ENCODE measurements at places on chromosomes 11 and 22. TPM values are rescaled to one million over a fixed set of nuclear protein-coding genes. Genes with fewer than 3 reads are reported as not detected.
A peak's percentile ranks its signal among the peaks of the same experiment; 100 is the strongest.

GRCh38 chr11:59266491-59266890 lies 53.8 kb upstream of the MPEG1 start:
- no peak for DNase-seq

DNA sequence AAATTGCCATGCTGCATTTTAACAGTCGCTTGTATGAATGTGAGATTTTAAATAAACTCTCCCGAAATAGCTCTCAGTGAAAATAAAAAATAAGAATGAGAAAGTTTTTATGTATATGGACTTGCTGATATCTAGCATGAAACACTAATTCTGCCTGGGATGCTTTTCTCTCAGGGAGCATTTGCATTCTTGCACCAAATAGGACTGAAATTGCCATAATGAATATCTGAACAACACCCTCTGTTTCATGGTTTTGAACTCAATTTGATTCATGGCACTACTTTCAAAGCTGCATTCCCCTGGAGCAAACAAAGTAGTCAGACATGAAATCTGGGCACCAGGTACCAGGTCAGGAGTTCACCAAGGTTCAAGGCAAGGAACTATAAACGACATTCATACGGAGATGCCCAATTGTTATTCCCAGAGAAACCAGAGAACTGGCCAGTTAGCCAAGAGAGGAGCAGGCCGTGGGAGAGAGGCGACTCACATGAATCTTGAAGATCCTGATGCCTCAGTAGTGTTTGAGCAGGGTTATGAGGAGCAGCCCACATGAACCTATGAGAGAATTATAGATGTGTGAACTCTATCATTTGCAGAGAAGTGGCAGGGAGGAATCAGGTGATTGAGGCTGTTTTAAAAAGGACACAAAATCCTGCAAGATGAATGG lies 270.6 kb upstream of the ZC3H12C start:
- DNase-seq: no peak

GRCh38 chr11:61918938-61919704 lies 1.8 kb upstream of the RAB3IL1 start:
- DNase-seq: peak; percentile 85

DNA sequence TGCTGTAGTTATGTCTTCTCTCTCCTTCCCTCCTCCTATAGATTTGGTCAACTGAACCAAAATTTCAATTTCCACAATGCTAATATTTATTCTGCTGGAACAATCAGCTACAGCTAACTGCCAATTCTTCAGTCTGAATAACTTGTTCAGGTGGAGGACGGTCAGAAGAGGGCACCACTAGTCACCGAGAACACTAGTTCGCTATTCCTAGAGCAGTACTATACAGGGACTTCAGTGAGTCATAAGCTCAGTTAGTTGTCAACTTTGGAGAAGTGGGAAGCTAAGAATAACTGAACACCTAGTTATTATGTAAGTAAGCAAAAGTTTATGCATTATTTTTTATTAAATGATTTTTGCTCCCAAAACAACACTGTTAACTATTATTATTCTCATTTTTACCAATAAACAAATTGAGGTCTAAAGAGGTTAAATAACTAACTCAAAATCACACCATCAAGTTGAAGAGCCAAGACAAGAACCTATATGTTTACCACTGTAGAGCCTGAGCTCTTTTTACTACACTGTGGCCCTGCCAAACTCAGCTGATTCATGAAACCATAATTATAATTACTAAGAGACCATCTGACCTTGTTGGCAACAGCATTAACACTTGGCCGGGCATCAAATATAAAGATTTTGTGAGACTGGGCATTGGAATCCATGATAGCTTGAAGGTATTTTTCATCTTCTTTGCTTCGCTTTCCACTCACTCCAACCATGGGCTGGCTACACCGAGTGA lies 59.0 kb downstream of the CEP57 start:
- no peak for DNase-seq

GRCh38 chr11:61750631-61751273 lies 1.7 kb upstream of the MYRF start:
- no peak for DNase-seq

DNA sequence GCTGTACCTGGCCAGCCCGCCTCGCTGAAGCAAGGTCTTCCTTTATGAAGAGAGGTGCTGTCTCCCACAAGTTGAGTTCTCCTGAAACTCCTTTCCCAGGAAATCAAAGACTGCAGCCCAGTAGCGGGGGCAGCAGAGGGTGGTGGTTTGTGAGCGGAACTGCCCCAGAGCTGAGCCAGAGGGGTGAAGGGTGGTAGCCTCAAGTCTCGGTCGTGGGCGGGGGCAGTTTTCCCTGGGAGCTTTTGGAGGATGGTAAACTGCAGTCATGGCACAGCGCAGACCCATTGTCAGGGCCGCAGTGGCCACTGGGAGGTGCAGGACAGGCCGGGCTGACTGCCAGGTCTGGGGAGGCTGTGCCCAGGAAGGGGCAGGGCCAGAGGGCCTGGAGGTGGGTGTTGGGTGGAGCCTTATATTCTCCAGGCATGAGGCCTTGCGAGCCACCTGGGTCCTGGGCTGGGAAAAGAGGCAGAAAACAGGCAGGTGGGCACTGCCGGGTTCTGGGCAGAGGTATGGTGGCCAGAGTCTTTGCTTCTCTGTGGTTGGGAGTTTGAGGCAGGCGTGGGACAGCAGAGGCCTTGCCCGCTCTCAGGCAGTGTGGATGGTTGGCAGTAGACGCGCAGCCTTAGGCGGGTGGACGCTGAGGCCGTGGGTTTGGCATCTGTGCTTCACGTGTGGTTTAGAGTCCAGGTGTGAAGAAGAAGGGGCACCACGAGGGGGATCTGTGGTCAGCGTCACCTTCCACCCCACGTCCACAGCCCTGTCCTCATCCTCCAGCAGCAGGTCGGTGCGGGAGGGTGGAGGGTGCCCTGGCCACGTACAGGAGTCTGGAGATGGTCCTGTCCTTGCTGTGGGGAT lies 1176.4 kb downstream of the BRD1 start:
- no peak for DNase-seq

The CBLIF gene
- total RNA-seq: not detected

DNA sequence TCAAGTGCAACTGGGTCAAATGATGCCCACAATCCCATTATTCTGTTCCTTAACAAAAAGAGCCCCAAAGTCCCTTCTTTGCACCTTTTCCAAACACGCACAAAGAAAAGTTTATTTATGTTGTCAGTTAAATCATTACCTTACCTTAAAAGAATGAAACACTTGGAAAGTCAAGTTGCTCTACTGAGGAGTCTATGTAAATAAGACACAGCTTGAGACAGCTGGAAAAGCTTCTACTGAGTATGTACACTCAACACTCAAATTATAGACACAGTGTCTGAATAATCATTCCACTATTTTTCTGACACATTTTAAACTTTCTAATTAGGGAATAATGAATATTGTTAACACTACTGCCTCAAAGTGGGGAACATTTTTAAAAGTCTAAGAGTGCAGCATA lies 21.6 kb upstream of the PHLDA2 start:
- no peak for DNase-seq

DNA sequence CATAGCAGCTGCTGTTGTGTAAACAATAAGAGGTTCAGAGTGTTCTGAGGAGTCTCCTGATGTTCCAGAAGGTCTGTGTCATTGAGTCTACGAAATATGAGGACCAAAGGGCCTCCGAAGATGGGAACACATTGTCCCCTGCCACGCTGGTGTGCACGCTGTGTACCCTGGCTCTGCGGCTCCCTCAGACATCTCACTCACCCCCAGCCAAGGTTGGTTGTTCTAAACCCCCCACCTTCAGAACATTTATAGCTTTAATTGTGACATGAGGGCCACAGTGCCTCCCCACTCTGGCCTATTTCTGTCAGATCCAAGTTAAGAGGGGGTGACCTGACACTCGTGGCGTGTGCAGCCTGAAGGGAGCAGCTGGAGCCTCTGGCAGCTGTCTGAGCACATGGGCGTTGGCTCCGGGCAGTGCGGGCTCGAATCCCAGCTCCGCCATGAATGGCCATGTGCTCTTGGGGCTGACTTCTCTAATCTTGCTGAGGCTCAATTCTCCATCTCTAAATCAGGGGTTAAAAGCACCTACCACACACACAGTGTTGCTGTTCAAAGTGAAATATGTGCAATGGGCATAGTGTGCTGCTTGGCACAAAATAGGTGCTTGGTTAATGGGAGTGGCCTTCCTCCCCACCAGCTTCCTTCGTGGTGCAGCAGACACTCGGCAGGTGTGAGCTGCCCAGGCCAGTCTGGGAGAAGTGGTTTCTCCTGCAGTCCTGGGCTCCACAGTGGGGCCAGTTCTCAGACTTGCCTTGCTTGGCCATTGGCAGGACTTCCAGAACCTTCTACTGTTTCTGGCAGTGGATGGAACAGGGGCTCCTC lies 39.7 kb upstream of the MICAL2 start:
- no peak for DNase-seq

DNA sequence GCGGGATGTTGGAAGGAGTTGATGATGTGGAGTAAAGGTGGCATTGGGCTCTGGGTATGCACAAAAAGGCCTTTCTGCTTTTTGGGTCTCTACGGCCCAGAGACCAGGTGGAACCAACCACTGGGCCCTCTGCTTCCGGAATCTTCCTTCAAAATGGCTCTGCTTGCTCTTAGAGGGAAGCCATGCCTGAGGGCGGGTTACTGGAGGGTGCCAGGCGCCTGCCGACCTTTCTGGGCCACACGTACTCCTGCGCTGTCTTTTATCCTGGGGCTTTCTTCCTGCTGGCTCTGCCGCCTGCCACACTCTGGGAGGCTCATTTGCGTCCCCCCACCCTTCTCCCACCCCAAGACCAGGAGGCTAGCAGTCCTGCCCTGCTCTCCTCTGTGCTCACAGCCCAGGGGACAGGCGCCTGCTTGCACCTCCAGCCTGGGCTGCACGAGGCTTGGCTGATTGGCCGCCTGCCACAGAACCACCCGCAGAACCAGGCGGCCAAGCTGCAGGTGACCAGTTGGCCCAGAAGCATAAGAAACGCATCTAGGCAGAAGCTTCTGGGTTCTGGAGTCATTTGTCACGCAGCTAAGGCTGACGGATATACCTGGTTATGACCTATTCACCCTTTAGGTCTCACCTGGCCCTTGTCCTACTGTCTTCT lies 536.9 kb downstream of the TBC1D22A start:
- DNase-seq: peak; percentile 39

GRCh38 chr11:36465449-36466163 lies 44.5 kb downstream of the TRAF6 start:
- DNase-seq: no peak

DNA sequence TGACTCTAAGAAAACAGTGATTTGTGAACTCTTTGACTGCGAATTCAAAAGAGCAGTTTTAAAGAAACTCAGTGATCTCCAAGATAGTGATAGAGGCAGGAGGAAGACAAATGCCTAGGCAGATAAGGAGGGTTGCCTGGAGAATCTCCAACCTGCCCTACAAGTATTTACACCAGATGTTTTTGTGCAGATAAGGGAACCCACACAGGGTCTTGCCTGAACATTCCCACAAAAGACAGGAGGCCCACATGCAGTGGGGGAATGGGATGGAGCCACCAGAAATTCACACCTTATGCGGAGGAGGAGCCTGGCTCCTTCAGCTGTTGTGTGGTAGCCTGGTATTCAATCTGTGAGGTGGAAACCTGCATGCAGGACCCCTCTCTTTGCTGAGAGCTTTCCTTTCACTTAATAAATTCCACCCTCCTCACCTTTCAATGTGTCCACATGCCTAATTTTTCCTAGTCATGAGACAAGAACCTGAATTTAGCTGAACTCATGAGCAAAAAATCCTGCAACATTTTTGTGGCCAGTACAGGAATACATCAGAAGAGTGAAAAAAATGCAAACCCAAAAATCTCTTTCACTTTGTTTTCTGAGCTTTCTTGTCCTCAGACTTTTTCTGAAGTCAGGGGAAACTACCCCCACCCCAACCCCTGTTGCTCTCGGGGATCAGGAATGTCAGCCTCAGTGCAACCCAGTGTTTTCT lies 8.1 kb upstream of the GLYAT start:
- no peak for DNase-seq

DNA sequence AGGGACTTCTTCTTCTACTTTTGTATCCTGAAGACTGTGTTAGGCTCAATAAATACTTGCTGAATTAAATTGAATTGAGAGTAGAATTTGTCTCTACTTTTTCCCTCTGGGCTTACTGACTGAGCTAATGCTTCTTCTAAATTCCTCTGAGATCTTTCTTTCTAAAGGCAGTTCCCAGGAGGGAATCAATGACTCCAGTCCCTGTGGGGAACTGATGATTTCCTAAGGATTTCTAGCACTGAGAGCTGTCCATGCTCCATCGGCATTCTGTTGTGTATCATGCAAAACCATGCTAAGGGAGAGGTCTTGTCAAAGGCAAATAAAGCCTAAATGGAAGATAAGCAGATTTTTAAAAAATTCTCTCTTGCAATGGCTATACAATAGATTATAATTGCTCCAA lies 148.8 kb upstream of the KIRREL3 start:
- no peak for DNase-seq

GRCh38 chr22:46023558-46023981 lies 46.6 kb upstream of the WNT7B start:
- peak; percentile 60 for DNase-seq

- DNase-seq: no peak
These were observed 64.0 kb downstream of the CWC15 start for GRCh38 chr11:94909371-94909820.

The FOLR1 gene
- 0.32 TPM for total RNA-seq

All from mesenteric fat pad (tissue), 1 donor.